ENCODE measurements at places on chromosomes 16 and 17.

DNA sequence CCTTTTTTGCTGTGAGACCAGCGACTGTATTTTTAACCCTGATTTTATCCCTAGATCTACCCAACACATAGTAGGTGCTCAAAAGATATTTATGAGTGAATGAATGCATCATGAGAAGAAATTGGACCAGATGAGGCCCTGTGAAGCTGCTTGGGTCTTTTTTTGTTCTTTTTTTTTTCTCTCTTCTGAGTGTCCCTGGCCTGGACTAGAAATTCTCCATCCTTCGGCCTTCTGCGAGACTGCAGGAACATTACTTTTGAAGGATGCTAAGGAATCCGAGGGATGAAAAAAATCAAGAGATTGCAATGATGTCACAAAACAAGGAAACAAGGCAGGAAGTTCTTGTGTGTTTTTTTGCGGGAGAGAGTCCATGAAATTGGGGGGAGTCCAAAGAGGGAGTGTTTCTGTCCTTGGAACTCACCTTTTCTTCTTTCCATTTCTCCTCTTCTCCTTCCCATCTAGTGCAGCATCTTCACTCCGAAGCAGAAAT lies 560 bp upstream of the RUSF1 start:
- DNase-seq = no peak

DNA sequence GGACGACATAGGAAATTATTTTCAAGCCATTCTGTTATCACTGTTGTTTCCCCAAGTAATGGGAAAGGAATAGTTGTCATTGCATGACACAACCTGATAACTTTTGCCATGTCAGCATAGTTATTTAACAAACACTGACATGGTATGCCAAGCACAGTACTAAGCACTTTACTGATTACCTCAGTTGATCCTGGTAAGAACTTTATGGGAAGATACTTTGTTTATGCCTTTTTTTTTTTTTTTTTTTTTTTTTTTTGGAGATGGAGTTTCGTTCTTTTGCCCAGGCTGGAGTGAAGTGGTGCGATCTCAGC lies 15.7 kb upstream of the PNPO start:
- no peak for DNase-seq

- DNase-seq = no peak
Observed at GRCh38 chr16:83615141-83615952, 192.4 kb upstream of the HSBP1 start.

DNA sequence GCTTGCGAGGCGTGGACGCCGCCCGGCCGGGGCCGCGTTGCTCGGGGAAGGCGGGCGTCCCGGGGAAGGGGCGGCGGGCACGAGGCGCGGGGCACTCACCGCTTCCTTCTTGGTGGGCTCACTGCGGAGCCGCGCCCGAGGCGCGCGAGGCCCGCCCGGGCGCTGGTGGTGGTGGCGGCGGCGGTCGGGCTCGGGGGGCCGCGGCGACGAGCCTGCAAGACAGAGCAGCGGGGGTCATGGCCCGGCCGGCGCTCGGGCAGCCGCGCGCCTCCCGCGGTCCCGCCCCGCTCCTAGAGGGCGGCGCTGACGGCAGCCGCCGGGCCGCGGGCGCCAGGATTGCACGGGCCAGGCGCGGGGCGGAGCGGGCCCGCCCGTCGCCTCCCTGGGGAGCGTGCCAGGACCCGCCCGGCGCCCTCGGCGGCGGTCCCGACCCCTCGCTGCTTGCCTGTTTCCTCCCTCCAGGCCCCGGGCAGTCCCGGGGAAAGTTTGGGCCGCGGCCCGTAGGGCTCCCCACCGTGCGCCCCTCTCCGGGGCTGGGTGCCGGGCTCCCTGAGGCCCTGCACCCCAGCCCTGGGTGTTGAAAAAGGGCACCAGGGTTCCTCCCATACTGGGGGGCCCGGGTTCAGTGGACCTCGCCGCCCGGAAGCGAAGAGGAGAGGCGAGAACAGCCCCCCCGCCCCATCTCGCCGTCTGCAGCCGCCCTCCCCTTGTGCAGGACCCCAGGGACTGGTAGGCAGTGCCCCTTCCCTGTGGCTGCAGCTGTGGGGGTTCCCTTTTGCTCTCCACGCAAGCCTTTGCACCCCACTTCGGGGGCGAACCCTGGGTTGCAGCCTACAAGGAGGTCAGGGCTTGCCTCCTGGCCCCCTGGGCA lies at the start of gene C16orf74:
Gene C16orf74 (minus strand): TSS at position 270 of the 871 bp plus-strand sequence. CDS start 15,879 bp downstream, outside the sequence.
- DNase-seq = no peak

DNA sequence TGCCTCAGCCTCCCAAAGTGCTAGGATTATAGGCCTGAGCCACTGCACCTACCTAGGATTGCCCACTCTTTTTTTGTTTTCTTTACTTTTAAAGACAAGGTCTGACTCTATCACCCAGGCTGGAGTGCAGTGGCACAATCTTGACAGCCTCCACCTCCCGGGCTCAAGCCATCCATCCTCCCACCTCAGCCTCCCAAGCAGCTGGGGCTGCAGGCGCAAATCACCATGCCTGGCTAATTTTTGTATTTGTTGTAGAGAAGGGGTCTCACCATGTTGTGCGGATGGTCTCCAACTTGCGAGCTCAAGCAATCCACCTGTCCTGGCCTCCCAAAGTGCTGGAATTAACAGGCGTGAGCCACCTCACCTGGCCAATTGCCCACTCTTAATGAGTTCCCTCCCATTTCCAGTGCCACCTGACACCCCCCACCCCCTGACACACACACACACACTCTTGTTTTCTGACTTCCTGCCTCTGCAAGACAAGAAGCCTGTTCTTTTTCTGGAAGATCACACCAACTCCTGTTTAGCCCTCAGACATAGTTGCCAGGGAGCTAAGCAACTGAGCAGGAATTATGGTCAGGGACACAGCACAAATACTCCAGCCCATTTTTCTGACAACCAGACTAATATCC lies 2.6 kb downstream of the OVCA2 start:
- DNase-seq = no peak

- no peak for DNase-seq
Observed at GRCh38 chr17:43129671-43130010, 4.5 kb upstream of the BRCA1 start.

DNA sequence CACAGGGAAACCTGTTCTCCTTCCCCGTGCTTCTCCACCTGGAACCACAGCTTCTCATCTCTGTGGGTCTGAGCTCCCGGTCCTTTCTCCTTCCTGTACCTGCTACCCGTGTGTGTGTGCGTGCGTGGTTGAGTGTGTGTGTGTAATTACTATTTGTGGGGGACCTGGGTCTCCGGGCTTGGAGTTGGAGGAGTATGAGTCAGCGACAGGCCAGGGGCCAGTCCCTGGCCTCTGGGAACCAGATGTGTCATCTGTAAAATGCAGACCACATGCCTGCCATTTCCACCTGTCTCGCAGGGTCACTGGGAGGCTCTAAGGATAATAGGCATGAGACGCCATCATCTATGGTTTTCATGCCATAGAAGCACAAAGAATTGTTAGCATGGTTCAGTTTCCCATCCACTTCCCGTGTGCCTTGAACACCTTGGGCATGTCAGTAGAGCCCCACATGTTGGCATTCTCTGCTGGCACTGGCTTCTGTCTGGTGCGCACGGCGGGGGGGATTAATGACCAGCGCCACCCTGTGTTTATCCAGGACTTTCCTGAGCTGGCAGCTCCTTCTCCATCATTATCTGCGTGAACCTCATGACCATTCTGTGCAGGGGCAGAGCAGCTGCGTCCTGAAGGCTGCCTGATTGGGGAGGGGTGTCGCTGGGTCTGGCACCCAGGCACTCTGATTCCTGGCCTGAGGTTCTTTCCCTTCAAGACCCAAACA lies 1.5 kb downstream of the ZNF205 start:
- DNase-seq = no peak

- no peak for DNase-seq
Observed at GRCh38 chr16:82783933-82784572, 157.3 kb downstream of the CDH13 start.

DNA sequence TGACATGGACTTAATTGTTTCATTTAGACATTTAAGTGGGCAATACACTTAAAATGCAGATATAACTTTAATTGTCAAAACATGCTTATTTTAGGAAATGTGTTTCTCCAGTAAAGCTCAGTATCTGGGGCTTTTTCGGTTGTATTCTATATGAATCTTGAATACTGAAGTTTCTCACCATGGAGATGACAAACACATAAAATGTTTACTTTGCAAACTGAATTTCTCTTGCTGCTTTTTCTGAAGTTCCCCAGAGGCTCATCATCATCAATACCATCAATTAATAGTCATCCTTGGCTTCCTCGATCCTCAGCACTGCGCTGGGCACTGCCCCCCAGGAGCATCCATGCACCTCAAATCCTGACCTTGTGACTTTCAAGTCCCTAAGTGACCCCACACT lies 227.3 kb downstream of the WWOX start:
- no peak for DNase-seq

DNA sequence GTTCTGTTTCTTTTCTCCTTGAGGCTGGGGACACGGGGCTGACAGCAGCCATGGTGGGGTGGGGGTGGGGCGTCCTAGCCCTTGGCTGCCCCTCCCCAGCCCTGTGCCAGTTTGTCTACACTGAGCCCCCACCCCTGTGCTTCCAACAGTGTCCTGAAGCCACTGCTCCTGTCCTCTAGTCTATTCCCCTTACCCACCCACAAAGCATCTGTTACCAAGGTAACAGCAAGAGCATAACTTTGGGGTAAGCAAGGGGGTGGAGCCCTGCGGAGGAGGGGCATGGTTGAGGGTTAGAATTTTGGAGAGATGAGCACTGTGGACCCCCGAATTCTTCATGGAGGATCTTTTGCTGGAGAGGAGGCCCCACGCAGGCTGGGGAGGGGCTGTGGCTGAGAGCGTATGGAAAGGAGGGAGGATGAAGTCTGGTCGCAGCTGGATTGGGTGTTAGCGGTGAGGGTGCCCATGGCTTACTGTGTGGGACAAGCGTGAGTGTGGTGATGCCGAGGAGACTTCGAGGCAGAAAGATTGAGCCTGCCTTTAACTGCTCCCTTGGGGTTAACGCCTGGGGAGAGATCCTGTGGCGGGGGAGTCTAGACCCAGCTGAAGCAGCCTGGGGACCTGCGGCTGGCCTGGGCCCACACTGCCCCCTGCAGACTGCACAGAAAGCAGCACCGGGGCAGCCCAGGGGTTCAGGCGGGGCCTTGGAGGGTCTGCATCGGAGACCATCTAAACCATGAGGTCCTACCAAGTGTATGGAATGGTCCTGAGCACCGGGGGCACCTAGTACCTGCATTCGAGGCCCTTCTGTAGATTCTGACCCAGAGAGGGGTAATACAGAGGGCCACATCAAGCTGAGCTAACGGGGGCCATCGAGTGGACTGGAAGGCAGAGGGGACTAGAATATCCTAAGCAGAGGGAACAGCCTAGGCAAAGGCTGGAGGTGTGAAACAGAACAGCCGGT lies 6.1 kb upstream of the STAC2 start:
- peak; percentile 15 for DNase-seq

- DNase-seq = no peak
Observed at GRCh38 chr17:1714427-1714979, 4.3 kb upstream of the TLCD2 start.

DNA sequence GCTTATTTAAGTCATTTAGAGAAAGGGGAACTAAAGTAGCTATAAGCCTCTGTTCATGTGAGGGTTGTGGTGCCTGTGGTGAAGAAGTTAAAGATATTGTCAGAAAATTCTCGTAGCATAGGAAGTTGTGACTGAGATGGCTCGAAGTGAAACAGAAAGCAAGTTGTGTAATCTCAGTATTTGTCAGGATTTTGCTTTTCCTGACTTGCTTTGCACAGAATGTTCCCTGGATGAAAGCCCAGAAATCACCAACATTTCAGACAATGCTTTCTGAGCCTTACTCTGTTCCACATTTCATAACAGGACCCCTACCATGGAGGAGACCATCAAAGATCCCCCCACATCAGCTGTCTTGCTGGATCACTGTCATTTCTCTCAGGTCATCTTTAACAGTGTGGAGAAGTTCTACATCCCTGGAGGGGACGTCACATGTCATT lies 10.6 kb downstream of the CALCOCO2 start:
- no peak for DNase-seq

- DNase-seq = no peak
Observed at GRCh38 chr16:54313789-54314188, 27.2 kb upstream of the IRX3 start.

DNA sequence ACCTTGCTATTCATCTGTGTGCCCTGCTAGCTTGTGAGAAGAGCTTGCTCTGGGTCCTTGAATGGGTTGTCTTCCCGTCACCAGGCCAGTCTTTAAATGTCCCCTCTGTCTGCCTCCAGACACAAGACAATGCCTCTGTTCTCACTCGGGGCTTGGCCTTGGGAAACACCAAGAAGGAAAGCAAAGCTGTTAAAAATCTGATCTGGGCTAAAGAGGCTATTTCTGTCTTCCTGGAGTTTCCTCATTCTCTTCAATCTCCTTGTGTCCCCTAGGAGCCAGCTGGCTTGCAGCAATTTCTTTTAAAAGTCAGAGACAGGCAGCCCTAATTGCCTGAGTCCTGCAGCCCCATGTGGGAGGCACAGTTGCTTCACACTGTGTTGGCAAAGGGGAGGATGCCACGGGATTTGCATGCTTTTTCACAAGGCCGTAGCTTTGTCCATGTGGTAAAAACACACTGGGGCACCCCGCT lies 2.5 kb downstream of the DNAI2 start:
- DNase-seq = no peak

- no peak for DNase-seq
Observed at GRCh38 chr16:75244225-75244809, 7.1 kb downstream of the BCAR1 start.
